ENCODE measurements at places on chromosomes 5 and 9. TPM values are rescaled to one million over a fixed set of nuclear protein-coding genes. Genes with fewer than 3 reads are reported as not detected.

Gene AHRR
- 2.1 TPM for polyA plus RNA-seq

Gene C6
- 2.9 TPM for polyA plus RNA-seq

Gene GFPT2
- polyA plus RNA-seq = 5.5 TPM

Gene CCNB1
- 96.2 TPM for polyA plus RNA-seq

Gene DNAH5
- 2.5 TPM for polyA plus RNA-seq

Gene GARNL3
- 14.6 TPM for polyA plus RNA-seq

Gene KLF4
- polyA plus RNA-seq = 7.0 TPM

Gene CDH18
- 1.1 TPM for polyA plus RNA-seq

Gene C7
- 179 TPM for polyA plus RNA-seq

Gene TEX48
- not detected for polyA plus RNA-seq

Gene FBXL7
- 23.9 TPM for polyA plus RNA-seq

Gene SHOC1
- polyA plus RNA-seq = 0.85 TPM

Gene RETREG1
- polyA plus RNA-seq = 48.9 TPM

Gene DCAF12
- 63.8 TPM for polyA plus RNA-seq

Gene POLK
- 26.6 TPM for polyA plus RNA-seq

Gene NRARP
- polyA plus RNA-seq = 6.4 TPM

Gene ENTREP1
- polyA plus RNA-seq = 2.5 TPM

Gene ANKRD20A1
- 3.7 TPM for polyA plus RNA-seq

Gene TMC1
- 0.55 TPM for polyA plus RNA-seq

Gene EPB41L4A
- 23.7 TPM for polyA plus RNA-seq

Gene ABO
- polyA plus RNA-seq = 18.7 TPM

Gene TENT4A
- 20.1 TPM for polyA plus RNA-seq

Gene DAB2
- 204 TPM for polyA plus RNA-seq

Gene CDO1
- 30.0 TPM for polyA plus RNA-seq

Gene UNC5A
- polyA plus RNA-seq = 0.14 TPM
